Activated T-helper 2 cell treated with anti-CD3 and anti-CD28 coated beads, Interferon-gamma antibody, Interleukin-2, Interleukin-4, amounts not matched to agents 10 μg/mL and 5 μg/mL and 100 μg/mL, durations not matched to agents 14 hours and 24 hours and 36 hours (primary cell): ENCODE measurements at places on chromosomes 1 and 21.

- no peak for DNase-seq
Measured at GRCh38 chr21:25624511-25624910, 14.5 kb upstream of the JAM2 start.

- DNase-seq: no peak
Measured at GRCh38 chr1:147561472-147561840, 20.2 kb downstream of the BCL9 start.

DNA sequence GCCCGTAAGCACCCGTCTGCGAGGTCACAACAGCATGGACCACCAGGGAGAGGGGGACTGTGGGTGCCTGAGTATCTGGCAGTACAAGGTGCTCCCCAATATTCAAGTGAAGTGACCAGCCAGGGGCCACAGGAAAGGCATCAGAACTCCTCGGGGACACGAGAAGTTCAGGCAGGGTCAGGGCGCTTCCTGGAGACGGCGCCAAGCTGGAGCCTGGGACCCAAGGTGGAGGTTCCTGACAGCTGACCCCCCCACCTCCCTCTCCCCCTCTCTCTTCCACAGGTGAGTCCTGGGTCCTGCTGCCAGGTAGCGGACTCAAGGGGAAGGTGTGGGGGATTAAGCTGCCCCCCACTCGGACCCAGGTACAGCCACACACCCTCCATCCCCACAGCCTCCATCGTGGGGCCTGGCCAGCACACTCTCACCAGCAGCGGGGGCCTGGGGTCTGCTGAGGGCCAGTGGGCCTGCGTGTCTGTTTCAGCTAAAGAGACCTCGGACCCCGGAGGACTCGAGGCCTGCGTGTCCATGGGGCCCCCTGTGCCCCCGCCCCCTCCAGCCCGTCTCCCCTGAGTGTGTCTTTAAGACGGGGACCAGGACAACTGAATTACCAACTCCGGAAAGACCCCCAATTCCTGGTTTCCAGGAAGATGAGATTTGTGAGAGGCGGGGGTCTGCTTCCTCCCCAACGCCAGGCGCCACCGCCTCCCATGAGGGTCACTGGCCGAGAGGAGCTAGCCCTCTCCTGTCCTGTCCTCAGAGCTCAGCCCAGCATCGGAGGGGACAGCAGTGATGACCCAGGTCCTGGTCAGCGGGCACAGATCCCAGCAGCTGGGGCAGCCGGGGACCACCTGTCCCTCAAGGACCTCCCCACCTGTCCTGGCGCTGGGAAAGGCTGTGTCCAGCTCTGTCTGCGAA lies 6.2 kb downstream of the TNFRSF18 start:
- DNase-seq: no peak

DNA sequence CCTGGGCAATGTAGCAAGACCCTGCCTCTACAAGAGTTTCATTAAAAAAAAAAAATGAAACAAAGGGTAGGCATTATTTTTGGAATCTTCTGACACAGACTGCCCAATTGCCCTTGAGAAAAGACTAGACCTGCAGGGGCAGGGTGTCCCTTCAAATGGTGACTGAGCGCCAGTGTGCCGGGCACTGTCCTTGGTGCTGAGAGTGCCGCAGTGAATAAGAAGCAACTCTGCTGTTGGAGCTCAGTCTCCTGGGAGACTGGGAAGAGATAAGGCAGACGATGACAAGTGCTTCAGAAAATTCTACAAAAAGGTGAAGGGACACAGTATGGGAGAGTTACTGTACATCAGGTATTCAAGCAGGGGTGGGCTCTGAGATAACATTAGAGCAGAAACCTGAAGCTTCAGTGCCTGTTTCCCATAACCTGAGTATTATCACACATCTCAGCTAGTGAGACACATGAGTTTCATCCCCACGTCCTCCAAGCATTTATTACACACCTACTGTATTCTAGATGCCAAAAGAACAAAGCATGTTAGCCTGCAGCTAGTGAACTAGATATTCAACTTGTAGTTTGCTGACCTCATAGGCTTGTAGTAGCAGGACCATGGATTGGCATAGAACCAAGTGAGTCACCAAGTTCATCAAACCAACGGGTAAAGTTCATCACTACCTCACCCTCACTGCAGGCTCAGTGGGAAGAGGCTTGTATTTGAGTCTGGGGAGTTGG lies 18.4 kb upstream of the RPL11 start:
- no peak for DNase-seq

DNA sequence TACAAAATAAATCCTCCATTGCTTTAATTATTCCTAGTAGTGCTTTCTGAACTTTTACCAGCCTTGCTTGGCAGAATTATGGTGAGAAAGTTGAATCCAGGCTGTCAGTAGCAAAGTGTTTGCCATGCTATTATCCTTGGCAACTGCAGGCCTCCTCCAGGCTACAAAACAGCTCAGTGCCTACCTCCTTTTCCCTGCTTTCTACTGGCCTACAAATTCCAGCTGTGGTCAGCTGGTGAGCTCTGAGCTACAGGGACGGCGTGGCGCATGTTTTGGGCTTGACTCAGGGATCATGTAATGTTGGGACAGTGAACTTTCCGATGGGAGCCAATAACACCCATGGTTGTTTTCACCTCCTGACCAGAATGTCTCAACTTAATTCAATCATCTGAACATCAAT lies 456.1 kb upstream of the ADAMTS5 start:
- DNase-seq: no peak

- no peak for DNase-seq
Measured at GRCh38 chr1:167450843-167451242, 67.5 kb downstream of the CD247 start.

GRCh38 chr1:172647987-172648386 lies 10.9 kb upstream of the FASLG start:
- DNase-seq: no peak

- DNase-seq: no peak
Measured at GRCh38 chr21:14488672-14489204, 57.4 kb downstream of the SAMSN1 start.

GRCh38 chr1:165841582-165842017 lies 14.2 kb downstream of the UCK2 start:
- no peak for DNase-seq

DNA sequence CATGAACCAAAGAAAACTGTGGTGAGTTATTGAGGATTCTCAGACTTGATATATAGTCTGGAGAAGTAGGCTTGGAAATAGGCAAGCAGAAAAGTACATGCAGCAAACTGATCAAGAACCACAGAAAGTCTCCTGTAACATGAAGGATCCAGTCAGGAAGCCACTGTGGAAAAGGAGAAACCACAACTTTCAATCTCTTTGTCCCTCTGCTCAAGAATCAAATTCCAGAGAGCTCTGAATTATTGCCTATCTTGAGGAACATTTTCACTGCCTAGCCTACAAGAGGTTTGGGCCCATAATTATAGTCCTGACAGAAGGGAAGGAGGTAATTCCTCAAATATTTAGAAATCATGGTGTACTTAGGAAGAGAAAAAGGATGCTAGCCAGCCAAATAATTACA lies 43.0 kb upstream of the ADAMTS1 start:
- no peak for DNase-seq

DNA sequence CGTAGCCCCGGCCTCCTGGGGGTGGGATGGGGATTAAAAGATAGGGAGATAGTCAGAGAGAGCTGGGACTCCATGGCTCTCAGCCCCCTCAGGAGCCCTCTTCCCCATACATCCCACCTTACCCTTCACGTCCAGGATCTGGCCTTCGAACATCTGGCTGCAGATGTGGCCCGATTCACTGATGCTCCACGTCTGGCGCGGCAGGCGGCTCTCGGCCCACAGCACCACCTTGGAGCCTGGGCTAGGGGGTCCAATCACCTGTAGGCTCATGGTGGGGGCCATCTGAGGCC lies 4.2 kb downstream of the CD52 start:
- DNase-seq: no peak

DNA sequence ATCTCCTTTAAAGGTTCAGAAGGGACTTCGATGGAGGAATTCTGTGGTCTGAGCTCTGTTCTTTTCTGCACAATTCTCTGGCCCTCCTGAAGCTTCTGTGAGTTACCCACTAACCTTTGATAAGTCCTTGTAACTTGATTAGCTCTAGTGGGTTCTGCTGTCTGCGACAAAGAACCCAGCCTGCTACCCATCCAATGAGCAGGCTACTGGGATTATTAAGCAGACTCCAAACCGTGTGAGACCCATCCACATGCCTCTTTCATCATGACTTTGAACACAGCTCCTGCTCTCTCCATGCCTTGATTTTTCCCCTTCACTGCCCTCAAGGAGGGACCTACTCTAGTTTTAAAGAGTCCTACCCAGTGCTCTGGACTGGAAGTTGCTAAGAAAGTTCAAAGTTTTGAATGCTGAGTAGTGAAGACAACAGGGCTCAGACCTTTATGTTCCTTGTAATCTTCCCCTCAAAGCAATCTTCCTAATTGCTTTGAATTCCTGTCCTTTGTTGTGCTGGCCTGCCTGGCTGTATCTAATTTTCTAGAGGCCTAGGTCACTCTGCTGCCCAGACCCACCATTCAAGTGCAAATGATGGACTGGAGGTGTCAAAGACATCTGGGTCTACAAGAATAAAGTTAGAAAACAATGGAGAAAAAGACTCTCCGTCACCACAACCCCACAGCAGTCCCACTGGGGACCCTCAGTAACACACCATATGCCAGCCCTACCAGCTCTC lies 146.9 kb downstream of the RHOU start:
- no peak for DNase-seq

DNA sequence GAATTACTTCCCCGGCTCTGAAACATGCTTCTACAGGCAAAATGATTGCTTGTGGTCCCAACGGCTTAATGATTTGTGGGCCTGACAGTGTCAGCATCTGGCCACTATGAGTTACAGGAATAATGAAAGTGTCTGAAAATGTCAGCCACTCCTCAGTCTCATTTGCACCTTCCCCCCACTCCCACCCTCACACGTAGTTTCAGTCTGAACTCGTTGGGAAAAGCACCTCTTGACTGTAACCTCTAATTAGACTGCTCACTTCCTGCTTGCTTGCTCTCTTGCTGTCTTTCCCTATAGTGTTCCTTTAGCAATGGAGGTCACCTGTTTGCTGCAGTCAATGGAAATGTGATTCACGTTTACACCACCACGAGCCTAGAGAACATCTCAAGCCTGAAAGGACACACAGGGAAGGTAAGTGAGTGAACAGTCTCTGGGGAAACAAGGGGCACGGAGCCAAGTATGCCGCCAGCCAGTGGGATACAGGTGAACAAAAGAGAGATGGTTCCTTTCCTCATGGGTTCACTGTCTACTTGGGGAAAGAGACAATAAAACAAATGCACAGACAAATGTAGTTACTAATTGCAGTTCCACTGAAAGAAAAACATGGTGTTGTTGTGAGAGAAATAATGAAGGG lies 27.1 kb downstream of the CFAP57 start:
- DNase-seq: no peak

DNA sequence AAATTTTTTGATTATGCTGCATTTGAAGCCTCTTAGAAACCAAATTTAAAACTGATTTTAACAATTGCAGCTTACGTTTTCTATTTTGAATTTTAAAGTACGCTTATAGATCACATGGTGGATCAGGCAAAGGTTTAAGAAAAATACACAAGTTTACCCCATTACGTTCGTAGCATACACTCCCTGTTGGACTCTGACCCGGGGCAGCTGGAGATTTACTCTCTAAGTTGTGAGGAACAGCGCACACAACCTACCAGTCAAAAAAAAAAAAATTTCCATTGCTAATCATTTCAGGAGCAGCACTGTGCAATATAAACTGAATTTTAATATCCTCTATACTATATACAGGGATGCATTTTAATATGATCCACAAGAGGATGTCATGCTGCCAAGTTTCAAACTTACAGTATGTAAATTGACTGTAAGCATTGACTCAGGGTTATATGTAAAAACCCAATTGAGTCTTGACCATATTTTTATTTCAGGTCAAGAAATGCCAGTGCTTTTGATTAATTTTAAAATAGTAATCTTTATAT lies 20.4 kb downstream of the CSDE1 start:
- no peak for DNase-seq

DNA sequence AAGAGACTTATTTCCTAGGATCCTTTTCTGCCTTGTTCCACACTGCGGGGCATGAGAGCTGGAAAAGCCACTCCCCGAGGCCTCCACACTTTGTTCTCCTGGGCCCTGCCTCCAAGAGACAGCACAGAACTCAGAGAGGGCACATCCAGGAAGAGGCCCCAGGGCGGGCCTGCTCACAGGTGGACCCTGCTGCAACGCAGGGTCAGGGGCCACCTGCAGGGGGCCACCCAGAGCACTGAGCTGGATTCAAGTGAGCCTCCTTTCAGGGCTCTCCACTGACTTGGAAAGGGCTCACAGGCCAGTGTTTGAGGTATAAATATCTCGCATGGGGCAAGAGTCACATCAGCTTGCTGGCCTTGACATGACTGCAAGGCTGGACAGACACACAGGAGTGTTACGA lies 4.8 kb downstream of the RGS16 start:
- DNase-seq: no peak

DNA sequence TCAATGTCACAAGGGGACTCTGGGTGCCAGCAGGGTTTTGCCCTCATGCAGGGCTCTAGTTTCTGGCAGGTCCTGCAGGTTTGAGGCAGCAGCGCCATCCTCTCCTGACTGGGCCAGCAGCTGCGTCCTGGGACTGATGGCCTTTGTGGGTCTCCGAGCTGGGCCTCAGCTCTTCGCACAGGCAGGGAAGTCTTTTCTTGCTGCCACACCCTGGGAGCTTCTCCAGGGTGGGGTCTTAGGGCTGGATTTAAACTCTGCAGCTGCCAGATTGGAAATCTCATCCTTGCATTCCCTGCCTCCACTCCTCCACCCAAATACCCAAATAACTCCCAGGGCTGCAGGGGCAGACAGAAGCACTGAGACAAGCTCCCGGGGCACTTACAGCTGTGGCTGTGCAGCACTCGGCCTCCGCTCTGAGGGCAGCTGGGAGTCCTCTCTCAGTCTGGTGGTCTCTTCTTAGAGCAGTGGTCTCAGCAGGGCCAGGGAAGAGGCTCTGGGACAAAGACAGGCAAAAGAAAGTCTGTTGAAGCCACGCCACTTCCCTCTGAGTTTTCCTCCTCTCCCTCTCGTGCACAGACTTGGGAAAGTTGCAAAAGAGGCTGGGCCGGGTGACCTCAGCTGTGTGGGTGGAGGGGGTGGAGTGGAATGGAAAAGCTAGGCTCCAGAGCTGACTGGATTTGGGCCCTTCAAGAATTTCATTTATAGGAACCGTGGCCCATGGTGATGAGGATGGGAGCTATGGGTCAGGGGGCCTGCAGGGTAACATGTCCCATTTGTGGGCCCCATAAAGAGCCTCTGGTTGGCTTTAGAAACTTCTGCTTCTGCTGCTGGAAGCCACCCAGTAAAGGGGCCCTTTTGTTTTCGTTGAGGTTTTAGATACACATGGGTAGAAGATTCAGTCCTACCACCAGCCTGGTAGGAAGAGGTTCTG lies at the start of gene RAB7B:
RAB7B (minus strand) TSS at position 525 of the 931 bp plus-strand sequence. CDS start 9,260 bp downstream, outside the sequence.
- DNase-seq: no peak
